ENCODE measurements at places on chromosomes 1 and 21. TPM values are rescaled to one million over a fixed set of nuclear protein-coding genes. Genes with fewer than 3 reads are reported as not detected.

DNA sequence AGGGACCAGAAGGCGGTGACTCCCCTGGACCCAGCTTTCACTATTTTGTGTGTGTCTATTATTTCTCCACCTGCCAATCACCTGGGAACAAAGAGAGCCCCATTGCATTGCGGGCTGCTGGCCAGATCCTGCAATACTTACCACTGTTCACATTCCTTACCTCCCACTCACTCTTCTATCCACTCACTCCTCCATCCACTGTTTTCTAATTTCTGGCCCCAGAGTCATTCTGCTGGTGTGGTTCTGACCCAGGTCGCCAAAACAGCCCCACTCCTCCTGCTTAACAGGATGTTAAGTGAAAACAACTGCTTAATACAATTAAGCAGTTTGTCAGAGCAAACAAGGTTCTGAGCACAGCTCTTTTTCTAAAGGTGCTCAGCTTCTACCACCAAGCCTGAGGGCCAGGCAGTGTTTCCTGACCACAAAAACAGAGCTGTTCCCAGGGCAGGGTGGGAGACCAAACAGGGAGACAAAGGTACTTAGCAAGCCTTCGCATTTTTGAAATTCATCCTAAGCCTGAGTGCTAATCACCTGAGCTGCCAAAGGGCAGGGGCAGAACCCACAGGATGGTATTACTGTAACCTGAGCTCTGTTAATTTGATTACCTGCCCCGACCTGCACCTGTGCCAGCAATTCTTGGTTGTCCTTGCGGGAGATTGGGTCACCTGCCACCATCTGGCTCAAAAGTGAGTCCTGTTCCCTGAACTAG is 38.5 kb upstream of the EFCAB14 start:
- peaks cover 42% of the 10 kb centered on the region for H3K27me3 ChIP-seq
- no peak for DNase-seq
- H3K4me1 ChIP-seq: no peaks in the 10 kb centered on the region
- no peak overlapping the region for H3K4me3 ChIP-seq
- no peaks in the 10 kb centered on the region for H3K36me3 ChIP-seq

GRCh38 chr1:1479547-1480487 is 8.3 kb downstream of the ATAD3B start:
- H3K4me1 ChIP-seq: peaks cover 7% of the 10 kb centered on the region
- peaks cover 4% of the 10 kb centered on the region for H3K36me3 ChIP-seq
- no peak for DNase-seq
- H3K27me3 ChIP-seq: no peaks in the 10 kb centered on the region
- H3K27ac ChIP-seq: no peak overlapping the region
- H3K4me3 ChIP-seq: no peak overlapping the region

- no peak overlapping the region for H3K4me3 ChIP-seq
- no peak for DNase-seq
- peaks cover 33% of the 10 kb centered on the region for H3K4me1 ChIP-seq
- peaks cover 5% of the 10 kb centered on the region for H3K36me3 ChIP-seq
- H3K27me3 ChIP-seq: no peaks in the 10 kb centered on the region
Observed at GRCh38 chr1:3788756-3789420, 7.4 kb downstream of the LRRC47 start.

- H3K4me3 ChIP-seq: no peak overlapping the region
- no peak overlapping the region for H3K27ac ChIP-seq
- H3K4me1 ChIP-seq: no peaks in the 10 kb centered on the region
- H3K27me3 ChIP-seq: no peaks in the 10 kb centered on the region
Observed at GRCh38 chr1:42735056-42735455, 5.0 kb downstream of the CLDN19 start.

DNA sequence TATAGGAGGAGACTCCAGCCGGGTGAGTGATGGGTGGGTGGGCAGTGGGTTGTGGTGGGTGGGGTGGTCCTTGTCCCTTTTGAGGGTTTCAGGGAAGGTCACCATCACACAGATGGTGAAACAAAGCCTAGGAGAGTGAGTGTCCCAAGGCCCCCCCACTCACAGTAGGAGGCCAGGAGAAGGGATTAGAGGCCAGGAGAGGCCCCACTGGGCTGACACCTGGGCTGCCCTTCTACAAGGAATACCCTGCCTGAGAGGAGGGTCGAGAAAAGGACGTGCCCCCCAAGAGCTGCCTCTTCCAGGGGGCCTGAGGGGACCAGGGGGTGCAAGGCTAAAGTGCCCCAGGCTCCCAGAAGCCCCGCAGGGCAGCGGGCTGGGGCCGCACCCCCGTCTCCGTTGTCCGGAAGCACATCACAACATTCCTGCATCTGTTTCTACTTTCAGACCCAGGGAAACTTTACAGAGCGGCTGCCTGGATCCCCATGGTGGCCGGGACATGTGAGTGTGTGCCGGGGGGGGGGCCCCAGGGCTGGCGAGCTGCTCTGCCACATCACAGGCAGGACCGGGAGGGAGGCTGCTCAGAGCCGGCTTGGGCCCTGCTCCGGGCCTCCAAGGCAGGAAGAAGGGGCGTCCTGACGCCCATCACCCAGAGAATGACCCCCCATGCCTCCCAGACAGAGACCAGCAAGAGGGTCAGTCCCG is 68.2 kb downstream of the ARHGEF16 start:
- H3K36me3 ChIP-seq: no peaks in the 10 kb centered on the region
- H3K4me1 ChIP-seq: no peaks in the 10 kb centered on the region
- DNase-seq: no peak
- no peak overlapping the region for H3K27ac ChIP-seq

DNA sequence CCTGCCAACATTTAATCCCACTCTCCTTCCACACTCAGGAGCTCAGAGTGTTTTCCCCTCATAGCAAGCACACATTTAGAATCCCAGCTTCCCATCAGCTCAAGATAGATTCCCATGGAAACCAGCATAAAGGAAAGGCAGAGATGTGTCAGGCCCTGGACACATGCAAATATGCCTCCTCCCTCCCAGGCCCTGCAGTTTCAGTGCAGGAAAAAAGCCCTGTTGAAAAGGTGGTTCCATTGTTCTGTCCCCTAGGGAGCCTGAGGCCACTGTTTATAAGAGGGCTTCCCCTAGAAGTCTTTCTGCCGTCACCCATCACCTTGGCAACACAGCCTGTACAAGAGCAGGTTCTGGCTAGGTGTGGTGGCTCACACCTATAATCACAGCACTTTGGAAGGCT is 3.6 kb downstream of the CACNA1S start:
- no peak overlapping the region for H3K27ac ChIP-seq
- no peak for DNase-seq
- peaks cover 4% of the 10 kb centered on the region for H3K27me3 ChIP-seq
- H3K36me3 ChIP-seq: no peaks in the 10 kb centered on the region

- no peaks in the 10 kb centered on the region for H3K4me1 ChIP-seq
- no peaks in the 10 kb centered on the region for H3K36me3 ChIP-seq
- H3K4me3 ChIP-seq: no peak overlapping the region
- DNase-seq: no peak
- peaks cover 70% of the 10 kb centered on the region for H3K27me3 ChIP-seq
Observed at GRCh38 chr1:34178072-34178471, 1.4 kb downstream of the C1orf94 start.

GRCh38 chr21:28644762-28645161 is 347.9 kb downstream of the LTN1 start:
- DNase-seq: no peak
- H3K27ac ChIP-seq: no peak overlapping the region
- no peaks in the 10 kb centered on the region for H3K27me3 ChIP-seq

DNA sequence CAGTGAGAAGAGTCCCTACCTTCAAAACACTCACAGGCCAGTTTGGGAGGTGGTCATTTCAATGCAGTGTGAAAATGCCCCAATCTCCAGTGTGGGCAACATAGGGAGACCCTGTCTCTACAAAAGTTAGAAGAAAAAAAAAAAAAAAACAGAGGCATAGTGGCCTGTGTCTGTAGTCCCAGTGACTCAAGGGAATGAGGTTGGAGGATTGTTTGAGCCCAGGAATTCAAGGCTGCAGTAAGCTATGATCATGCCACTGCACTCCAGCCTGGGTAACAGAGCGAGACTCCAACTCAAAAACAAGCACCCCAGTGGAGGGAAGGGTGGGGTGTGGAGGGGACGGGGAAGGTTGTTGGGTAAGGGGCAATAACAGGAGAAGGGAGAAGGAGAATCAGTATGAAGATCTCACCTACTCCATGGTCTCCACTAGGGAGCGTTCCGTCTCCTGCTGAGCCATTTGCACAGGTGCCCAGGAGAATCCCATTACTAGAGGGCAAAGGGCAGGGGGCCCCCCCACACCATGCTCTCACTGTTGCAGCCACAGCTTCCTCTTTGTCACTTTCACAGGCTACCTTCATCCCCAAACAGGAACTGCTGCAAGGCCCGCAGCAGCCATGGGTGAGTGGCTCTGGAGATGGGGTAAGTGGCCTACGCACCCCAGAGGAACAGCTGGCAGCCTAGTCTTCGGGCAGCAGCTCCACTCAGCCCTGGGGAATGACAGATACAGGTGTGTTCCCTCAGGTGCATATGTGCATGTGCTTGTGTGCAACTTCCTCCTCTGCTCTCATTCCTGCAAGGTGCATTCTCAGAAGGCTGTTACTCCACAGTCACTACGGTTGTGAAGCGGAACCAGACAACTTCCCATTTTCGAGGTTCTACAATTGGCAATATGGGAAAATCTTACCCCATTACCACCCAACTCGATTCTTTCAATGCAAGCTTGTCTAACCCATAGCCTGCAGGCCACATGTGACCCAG is 87.9 kb upstream of the LYST start:
- peaks cover 27% of the 10 kb centered on the region for H3K4me1 ChIP-seq
- H3K4me3 ChIP-seq: peak overlapping the region; percentile 64
- no peaks in the 10 kb centered on the region for H3K36me3 ChIP-seq
- DNase-seq: peak; percentile 64
- H3K27ac ChIP-seq: peak overlapping the region; percentile 42

DNA sequence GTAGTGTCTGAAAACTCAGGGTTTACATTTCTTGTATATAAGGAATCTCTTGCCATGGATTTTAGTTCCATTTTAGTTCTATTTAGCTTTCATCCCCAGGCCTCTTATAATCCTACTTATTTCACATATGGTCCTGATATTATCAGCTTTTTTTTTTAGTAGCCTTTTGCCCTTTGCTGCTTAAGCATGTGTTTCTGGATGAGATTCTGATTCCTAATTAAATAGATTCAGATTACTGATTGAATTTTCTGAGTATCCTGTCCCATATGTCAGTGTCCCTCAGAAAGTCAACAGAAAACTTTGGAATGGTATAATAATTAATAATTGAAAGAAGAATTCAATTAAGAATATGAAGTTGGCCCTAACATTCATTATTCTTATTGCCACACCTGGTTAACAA is 134.7 kb upstream of the HOOK1 start:
- no peak overlapping the region for H3K4me3 ChIP-seq
- no peaks in the 10 kb centered on the region for H3K36me3 ChIP-seq
- no peak overlapping the region for H3K27ac ChIP-seq
- no peak for DNase-seq
- no peaks in the 10 kb centered on the region for H3K27me3 ChIP-seq
- H3K4me1 ChIP-seq: peaks cover 3% of the 10 kb centered on the region

DNA sequence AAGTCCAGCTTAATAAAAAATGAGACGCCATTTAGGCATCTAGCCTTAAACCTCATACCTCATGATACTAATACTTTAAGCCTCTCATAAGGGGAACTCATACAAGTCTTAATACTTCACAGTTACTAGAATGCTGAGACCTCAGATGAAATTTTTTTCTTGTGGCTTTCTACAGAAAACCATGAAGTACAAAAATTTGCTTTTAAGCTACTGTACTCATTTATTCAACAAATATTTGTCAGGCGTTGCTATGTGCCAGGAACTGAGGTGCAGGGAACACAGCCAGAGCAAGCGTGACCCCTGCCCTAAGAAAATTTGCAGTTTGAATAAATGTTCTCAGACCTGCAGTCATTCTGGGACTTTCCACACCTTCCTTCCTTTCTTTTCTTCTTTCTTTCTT is 150.6 kb downstream of the MRPL39 start:
- peak overlapping the region; percentile 85 for H3K4me3 ChIP-seq
- peak overlapping the region; percentile 96 for H3K27ac ChIP-seq

The TP73 gene
- 1.5 TPM for total RNA-seq

The UBXN10 gene
- total RNA-seq: 0.26 TPM

The GJA4 gene
- total RNA-seq: 0.86 TPM

The FCGR2B gene
- total RNA-seq: 7.1 TPM

The OPN3 gene
- 4.5 TPM for total RNA-seq

The GPR89B gene
- total RNA-seq: 33.5 TPM

The TBX15 gene
- not detected for total RNA-seq

Measured in natural killer cell treated with Interleukin-12 subunit alpha and Interleukin-12 subunit beta and Interleukin-15 and Interleukin-18, amount 100 ng/mL, for 72 hours (primary cell).